Stimulated activated CD8-positive, alpha-beta memory T cell treated with anti-CD3 and anti-CD28 coated beads, Interleukin-15, amount 100 ng/mL, for 24 hours (primary cell): ENCODE measurements at places on chromosomes 5 and 9.

DNA sequence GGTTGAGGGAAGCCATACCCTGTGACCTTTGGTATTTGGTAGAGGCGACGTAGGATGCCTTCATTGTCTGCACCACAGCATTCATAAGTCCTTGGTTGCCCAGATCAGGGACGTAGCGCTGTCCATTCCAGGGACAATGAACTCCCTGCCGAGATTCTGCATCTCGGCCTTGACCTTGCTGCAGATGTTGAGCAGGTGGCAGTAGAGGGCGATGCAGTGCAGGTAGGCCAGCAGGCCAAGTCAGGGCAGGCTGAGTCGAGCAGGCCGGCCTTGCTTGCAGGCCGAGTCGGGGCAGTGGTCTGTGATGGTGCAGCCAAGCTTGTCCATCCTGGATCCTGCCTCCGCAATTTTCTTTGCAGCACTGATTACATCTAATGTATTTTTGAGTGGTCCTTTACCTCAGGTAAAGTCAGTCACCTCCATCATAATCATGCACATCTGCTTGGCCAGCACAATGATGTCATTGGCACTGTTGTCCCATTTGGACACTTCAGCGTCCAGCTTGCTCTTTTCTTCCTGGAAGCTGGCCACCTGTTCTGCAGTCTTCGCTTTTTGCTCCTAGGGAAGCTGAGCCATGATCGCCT, 93.4 kb upstream of the CCDC112 start:
- DNase-seq, result no peak

DNA sequence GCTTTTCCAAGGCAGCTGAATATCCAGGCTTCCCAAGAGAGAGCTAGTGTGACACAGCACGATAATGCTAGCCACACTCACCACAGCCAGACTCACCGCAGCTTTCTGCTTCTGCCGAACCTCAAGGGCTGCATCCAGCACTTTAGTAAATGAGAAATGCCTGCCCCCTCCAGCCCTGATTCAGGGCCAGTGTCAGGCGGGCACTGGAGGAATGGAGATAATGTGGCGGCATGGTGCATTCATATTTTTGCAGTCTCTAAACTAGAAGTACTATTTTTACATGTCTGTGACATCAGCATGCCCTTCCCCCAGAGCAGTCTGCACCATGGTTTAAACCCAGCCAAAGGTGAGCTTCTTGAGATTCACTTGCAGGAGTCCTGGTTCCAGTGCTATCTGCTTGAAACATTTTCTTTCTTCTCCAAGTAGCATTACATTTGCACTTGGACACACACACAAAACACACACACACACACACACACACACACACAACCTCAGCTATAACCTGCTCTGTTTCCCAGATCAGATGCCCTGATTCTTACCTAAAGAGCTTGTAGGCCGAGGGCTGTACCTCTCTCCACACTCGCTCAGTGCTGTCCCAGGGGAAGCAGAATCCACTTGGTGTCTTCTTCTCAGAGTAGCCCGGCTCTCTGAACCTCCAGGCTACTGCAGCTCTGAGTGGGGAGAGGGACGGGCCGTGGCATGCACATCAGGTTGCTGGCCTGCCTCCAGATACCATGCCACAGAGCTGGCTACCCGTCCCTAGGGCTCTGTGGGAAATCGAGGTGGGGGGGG, at the start of gene FGF1:
TSS of gene FGF1 (minus strand) at position 673 of the 792 bp plus-strand sequence. CDS start 71,963 bp downstream, outside the sequence.
- DNase-seq, result no peak

DNA sequence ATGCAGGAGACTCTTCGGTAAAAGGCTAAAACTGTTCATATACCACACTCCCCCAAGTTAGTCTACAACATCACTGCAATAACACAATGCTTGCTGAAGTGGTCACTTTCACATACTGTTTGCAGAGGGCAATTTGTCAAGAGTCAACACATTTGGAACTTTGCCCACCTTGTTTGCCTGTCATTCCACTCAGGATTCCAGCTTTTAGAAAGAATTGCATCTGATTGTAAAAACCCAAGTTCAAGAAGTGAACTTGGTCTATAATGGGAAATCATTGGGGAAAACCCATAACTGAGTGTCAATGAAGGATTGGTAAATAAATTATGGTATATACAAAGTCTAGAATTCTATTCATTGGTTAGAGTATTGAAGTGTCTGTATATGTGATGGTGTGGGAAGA, 120.5 kb downstream of the GADD45G start:
- no peak for DNase-seq

GRCh38 chr5:149357370-149358293, at the start of gene PCYOX1L:
PCYOX1L (plus strand) TSS chr5:149358046; CDS start chr5:149358069, 23 bp downstream.
- DNase-seq, result peak; percentile 91

- DNase-seq, result no peak
Observed at GRCh38 chr5:82406205-82406773, 128.1 kb upstream of the RPS23 start.

DNA sequence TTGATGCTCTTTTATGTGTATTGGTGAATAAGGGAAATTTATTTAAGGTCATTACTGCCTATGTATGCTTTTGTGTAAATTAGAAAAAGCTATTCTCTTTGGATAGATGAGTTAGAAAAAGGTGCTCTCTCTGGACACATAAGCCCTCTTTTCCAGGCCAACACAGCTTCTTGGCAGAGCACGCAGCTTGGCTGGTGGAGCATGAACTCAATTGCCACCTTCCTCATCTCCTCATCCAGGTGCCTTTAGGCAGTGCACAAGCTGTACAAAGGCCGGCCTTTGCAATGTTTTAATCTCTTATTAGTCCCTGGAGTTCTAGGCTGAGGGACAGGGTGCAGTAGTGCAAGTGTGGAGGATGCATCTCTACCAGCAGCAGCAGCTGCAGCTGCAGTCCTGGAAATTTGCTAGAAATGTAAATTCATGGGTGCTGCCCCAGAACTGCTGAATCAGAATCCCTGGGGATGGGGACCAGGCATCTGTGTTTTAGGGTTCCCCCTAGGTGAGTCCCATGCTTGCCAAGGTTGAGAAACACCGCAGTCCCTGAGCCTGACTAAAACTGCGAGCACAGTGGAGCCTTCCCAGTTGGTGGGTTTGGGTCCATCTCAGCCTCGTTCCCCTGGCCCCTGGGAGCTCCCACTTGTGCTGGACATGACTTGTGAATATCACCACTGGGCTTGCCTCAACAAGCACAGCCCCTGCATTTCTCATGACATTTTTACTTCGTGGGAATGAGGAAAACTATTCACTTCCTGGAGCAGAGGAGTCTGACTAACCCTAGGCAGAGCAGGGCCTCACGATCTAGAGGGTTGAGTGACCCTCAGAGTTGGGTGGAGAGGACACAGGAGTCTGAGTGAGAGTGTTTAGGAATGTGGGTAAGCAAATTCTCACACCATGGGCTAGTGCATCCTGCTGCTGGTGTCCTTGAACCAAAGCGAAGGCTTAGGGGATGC, 272.3 kb downstream of the ZSWIM6 start:
- DNase-seq, result no peak

DNA sequence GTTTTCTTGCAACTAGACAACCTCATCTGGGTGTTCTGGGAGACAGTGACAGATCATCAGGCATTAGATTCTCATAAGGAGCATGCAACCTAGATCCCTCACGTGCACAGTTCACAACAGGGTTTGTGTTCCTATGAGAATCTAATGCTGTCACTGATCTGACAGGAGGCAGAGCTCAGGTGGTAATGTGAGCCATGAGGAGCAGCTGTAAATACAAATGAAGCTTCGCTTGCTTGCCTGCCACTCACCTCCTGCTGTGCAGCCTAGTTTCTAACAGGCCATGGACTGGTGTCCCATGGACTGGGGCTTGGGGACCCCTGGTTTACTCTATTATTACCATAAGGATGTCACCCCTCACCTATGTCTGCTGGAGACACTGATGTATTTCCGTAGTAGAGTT, 166.8 kb downstream of the PSAT1 start:
- no peak for DNase-seq

GRCh38 chr5:35247648-35248034, 17.4 kb upstream of the PRLR start:
- DNase-seq, result no peak

- no peak for DNase-seq
Observed at GRCh38 chr5:178391480-178391879, 158.9 kb upstream of the PHYKPL start.

DNA sequence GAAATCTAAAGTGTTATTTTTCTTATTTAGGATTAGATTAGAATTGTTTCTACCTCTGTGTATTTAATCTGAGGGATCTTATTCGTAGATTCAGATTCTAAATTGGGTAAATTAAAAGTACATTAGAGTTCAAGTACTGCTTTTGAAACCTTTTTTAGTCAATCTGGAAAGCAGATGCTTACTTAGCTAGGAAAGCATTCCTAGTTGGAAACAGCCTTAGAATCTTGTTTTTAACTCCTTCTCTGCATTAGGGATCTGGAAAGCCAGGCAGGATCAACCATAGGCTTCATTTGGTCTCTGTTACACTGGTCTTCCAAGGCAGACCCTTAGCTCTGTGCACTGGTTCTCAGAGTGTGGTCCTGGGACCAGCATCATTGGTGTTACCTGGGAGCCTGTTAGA, 247.4 kb downstream of the NR3C1 start:
- no peak for DNase-seq

DNA sequence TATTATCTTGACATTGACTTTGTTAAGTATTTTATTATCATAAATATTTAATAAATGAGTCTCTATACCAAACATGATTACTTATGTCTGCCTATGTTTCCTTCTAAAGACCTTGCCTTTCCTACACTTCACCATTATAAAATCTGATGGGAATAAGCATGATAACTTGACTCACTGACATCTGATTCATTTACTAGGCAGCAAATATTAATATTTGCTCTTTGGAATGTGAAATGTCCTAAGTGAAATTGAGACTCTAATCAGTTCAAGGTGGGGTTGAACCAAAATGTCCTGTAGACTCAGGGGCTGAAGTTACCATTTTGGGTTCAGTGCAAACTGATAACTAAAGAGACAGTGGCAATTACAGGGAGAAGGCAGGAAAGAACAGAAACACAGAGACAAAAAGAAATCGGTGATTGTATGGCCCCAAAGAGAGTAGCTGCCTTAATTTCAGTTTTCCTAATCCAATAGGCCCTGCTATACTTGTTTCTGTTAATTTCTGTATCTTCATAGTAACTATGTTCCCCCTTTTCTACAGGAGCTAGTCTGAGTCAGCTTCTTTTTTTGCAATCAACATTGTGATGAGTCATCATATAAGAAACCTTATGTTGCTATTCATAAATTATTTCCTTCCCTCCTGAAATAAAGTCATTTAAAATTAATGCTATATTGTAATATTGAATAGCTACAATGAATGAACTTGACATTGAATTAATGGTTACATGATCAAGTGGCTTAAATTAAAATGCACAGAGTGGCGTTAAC, 296.8 kb downstream of the PDE4D start:
- no peak for DNase-seq

DNA sequence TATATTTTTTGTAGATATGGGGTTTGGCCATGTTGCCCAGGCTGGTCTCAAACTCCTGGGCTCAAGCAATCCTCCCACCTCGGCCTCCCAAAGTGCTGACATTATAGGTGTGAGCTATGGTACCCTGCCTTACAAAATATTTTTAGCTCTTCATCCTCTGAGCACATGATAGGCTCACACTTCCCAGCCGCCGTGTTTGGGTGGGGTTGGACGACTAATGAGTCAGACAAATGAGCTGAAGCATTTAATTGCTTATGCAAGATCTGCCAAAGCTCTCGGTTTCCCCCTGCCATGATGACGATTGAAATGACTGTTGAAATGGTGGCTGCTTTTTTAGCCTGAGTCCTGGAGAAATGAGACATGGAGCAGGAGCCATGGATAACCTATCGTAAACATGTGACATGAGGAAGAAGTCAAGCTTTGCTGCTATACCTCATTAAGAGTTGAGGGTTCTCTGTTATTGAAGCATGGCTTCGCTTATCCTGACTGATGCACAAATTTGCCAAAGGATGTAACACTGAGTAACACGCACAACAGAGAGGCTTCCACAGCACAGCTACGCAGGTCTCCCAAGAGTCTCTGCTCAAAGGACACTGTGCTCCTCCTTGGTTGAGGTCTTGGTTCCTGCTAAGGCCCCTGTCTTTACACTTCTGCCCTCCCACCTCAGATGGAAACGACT, 48.2 kb upstream of the GFPT2 start:
- DNase-seq, result no peak

- DNase-seq, result no peak
Observed at GRCh38 chr9:107615321-107615720, 125.8 kb upstream of the KLF4 start.

DNA sequence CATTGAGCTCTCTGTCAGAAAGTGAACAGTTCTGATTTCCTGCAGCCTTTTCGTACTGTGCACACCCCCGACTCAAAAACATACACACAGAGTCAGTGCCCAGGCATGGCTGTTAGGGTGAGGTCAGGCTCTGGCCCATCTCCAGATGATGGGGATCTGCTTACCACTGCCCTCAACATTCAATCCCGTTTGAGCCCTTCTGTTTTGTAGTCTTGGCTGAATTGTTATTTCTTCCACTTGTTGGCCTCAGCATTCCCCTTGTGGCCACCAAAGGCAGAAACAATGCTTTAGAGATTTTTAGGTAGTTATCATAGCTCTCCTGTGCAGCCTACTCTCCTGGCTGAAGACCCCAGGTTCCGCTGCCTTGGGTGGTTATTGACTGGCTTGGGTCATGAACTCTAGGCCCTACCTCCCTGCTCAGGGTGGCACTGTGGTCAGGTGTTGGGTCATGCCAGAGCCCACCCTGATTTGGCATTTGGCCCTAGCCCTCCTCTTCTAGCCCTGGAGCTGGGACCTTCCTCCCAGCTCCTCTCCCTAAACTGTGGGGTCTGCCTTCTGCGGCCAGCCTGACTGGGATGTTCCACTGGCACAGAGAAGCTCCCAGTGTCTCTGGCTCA, 7.8 kb upstream of the MYOZ3 start:
- no peak for DNase-seq

GRCh38 chr5:173626505-173626820, 10.0 kb upstream of the BOD1 start:
- DNase-seq, result no peak

GRCh38 chr5:93956006-93956405, 214.6 kb upstream of the POU5F2 start:
- DNase-seq, result no peak

DNA sequence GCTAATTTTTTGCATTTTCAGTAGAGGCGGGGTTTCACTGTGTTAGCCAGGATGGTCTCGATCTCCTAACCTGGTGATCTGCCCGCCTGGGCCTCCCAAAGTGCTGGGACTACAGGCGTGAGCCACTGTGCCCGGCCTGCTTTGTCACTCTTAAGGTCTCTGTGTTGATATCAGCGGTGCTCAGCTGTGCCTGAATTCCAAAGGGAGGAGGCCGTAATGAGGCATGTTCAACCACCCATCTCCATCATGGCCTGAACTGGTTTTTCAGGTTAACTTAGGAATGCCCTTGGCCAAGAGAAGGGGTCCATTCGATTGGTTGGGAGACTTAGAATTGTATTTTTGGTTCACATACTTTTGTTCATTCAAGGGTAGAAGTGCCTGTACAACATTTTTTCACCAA, 22.0 kb downstream of the HSD17B3 start:
- no peak for DNase-seq

DNA sequence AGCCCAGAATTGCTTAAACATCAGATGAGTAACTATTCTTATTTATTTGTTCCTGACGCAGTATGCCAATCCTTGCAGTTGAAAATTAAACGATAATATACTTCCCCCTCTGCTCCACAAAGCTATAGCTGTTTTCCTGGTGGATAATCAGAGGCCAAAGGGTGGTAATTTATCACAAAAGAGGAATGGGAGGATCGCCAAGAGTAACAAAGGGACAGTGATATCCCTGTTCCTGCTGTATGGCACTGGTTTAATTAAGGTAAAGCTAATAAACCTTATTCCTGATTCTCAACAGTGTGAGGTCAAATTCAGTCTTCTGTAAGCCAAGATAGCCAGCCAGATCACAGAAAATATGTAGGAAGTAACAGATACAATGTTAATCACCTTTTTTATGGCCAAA, 33.4 kb upstream of the PTGER4 start:
- DNase-seq, result no peak
